Stimulated activated CD8-positive, alpha-beta memory T cell treated with anti-CD3 and anti-CD28 coated beads, Interleukin-12 subunit alpha, Interleukin-12 subunit beta, amount 100 ng/mL, for 1 hour (primary cell): ENCODE measurements at places on chromosomes 4 and X.

GRCh38 chr4:174036111-174036510 lies 247.4 kb downstream of the FBXO8 start:
- no peak for DNase-seq

DNA sequence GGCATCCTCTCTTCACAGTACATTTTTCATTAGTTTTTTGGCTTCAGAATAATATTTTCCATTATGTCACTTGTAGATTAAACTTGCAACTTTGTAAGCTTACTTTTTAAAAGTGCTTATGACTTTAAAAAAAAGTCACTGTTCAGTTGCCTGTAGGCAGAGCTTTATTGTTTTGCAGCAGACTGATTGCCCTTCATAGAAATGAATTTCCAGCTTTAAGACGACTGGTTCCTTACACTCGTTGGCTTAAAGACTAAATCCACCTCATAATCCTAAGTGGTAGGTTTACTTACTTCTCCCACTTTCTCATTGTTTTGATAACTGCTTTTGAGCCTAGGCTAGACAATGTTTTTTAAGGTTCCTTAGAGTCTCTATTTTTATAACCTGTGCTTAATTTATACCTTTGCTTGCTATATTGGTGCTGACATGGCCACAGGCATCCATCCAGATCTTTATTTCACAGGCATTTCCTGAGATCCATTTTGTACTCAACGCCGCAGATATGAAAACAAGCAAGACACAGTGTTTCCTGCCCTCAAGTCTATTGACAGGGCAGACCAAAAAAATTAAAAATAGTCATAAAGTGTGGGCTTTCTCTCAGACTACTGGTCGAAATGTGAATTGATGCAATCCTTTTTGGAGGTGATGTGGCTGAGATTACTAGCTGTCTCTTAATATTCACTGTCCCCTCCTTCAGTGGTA lies 12.6 kb upstream of the IL13RA2 start:
- no peak for DNase-seq

DNA sequence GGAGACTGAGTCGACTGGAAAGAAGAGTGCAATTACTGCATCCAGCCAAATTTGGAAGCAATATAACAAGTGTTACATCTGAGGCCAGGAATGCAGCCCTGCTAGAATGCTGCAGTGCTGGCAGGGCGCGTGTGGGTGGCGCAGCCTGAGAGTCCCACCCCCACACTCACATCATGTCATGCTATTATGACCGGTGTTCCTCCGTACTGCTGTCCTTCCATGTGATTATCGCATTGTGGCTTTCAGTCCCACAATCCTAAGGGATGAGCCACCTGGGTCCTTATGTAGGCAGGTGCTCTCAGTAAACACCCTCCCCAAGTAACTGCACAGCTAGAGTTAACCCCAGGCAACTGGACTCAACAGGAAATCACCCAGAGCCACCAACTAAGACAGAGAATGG lies 122.6 kb upstream of the CPEB2 start:
- no peak for DNase-seq

GRCh38 chrX:74218895-74219294 lies 85.1 kb upstream of the ZCCHC13 start:
- DNase-seq: no peak

- DNase-seq: no peak
Measured at GRCh38 chrX:111372086-111372485, 39.9 kb downstream of the DCX start.

- DNase-seq: no peak
Measured at GRCh38 chr4:81881855-81882621, 410.3 kb upstream of the RASGEF1B start.

DNA sequence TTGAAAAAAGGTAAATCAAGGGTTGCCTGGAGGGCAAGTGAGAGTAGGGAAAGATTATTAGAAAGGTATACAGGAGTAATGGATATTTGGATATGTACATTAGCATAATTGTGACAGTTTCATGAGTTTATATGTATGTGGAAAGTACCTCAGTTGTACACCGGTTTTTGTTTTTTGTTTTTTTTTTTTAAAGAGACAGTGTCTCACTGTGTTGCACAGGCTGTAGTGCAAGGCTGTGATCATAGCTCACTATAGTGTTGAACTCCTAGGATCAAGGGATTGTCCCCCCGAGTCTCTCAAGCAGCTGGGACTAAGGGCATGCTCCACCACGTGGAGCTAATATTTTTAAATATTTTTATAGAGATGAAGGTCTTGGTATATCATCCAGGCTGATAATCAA lies 15.3 kb upstream of the HPGD start:
- no peak for DNase-seq

DNA sequence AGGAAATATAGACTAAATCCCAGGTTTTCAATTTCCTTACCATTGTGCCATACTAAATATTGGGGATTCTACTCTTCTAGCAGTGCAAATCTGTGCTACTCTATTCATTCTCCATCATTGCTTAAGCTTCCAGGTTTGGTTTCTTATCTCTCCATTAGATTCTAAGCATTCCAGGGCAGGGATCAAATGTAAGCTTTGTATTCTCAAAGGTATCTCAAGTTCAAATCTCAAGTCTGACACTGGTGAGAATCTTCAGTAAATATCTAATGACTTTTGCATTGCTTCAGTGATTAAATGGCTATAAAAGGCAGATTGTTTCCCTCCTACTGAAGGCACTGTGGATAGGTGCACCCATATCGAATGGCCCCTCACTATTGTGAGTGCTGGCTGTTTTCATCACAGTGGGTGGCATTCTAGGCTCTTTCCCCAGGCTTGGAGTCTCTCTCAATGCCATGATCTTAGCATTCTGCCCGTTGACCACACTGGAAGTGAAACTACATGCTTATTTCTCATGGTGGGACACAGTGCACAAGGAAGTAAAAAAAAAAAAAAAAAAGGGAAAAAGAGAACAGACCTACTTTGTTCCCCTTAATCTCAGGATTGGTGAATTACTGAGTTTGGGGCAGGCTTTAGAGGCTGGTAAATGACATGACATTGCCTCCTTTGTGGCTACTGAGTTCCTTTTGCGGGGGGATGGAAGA lies 28.7 kb downstream of the FAM9C start:
- no peak for DNase-seq

DNA sequence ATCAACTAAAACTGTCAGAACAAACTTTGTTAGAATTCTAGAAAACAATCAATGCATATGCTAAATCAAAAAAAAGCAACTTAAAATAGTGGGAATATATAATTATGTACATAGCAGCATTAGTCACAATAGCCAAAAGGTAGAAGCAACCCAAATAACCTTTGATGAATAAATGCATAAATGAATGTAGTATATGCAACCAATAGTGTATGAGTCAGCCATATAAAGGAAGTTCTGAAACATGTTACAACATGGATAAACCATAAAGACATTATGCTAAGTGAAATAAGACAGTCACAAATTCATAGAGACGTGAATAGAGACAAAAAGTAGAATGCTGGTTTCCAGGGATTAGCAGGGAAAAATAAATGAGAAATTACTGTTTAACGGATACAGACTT lies 762.8 kb upstream of the INTU start:
- no peak for DNase-seq

DNA sequence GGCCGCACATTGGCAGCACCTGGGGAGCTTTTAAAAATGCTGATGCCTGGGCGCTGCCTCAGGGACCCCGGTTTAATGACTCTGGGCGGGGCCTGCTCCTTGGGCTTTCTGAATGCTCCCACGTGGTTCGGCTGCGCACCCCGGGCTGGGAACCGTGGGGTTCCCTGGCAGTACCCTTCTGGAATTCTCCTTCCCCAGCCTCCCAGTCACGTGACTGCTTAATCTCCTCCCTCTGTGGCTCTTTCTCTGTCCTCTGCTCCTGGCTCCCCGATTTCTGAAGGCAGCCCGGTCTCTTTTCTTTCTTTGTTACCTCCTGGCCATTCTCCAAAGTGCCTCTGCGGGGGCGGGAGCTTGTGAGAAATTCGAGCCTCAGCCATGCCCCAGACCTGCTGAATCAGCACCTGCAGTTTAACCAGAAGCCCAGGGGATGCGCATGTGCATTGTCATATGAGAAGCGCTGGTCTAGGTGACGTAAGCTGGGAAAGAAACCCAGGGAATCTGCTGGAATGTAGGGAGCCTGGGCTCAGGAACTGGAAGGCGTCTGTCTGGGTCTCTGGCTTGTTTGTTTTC lies 16.6 kb downstream of the CLCN4 start:
- DNase-seq: no peak

GRCh38 chr4:19531906-19532848 lies 719.5 kb upstream of the SLIT2 start:
- DNase-seq: no peak
